ENCODE measurements at places on chromosomes 3 and 15.

DNA sequence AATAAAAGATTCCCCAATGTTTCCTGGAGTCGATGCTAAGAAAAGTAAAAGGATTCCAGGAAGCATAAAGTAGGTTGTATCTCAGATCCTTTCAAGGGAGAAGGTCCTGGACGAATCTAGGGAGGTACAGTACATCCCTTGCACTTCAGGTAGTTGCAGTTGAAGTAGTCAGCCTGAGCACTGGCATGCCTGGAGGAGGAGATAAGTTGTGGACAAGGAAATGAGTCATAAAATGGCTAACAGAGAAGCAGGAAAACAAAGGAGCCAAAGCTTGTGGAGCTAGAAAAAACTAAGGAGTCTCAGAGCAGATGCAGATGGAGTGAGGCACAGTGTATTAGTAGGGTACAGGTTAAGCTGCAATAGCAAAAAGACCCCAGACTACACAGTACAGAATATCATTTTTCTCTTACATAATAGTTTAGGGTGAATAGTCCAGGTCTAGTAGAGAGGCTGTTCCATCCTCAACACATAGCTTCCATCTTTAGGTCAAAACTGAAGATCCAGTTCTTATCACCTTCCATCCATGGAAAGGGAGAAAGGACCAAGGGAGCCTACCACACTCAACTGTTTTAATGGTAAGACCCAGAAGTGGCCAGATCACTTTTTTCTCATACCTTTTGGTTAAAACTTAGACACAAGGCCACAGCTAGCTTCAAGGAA lies 41.3 kb downstream of the COL6A5 start:
- no peak for DNase-seq

DNA sequence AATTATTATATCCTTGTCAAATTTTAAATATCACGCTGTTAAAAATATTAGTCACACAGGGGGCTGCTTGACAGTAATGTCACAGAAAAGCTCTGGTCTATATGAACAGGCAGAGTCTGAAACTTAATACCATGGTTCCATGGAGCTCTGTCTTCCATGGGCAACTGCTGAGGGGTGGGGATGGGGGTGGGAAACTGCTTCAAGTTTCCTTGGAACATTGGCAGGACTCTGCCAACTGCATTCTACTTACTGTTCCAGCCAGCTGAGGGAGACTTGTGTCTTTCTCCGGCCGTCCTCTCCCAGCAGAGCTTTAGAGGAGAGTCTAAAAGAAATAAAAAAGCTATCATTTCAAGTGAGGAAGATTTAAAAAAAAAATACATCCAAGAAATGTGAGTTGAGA lies 348.7 kb downstream of the ZIC1 start:
- DNase-seq = no peak

DNA sequence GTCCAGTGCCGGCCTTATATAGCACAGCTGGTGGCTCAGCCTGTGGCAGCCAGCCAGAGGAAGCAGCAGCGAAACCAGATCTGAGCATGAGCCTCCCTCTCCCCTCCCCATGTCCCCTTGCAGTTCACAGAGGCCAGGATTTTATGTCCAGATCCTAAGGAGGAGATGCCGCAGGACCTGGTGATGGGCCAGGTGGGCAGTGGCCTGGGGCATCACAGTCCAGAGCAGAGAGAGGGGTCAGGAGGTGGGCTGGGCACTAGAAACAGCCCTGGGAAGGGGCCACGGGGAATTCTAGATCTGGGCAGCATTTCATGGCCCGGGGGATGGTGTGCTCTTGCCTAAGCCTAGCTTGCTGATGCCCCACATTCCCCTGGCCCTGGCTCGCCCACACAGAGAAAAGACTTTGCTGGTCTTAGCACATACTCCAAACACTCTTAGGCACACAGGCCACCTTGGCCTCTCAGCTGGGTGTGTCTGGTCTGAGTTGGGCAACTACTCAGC lies 259 bp upstream of the CILP start:
- DNase-seq = peak; percentile 53

- no peak for DNase-seq
Measured at GRCh38 chr3:21668012-21668411, 83.0 kb downstream of the ZNF385D start.

DNA sequence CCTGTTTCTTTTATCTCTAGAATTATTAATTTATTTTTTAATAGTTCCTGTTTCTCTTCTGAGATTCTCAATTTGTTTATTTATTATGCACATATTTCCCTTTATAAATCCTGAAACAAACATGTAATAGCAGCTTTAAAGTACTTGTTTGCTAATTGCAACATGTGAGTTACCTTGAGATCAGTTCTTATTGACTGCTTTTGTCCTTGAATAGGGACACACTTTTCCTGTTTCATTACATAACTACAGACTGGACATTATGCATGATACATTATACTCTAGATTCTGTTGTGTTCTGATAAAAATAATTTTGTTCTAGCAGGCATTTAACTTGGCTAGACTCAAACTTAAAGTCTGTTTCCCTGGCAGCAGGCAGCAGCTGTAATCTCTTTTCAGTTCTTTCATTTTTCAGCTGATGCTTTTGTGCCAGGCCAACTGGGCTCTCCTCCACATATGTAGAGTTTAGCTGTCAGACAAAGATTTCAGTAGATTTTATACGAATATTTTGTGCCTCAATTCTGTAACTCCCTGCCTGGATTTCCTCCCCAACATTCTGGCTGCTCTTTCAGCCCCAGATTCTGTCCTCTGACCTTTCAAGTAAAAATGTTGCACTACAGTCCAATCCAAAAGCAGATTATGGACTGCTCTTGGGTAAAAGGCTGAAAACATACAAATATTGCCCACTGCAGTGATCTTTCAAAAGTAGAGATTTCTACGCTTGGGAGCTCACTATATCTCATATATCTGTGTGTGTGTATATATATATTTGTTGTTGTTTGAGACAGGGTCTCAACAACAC lies 41.9 kb downstream of the PCOLCE2 start:
- DNase-seq = no peak

GRCh38 chr3:42547401-42547945 lies 34.3 kb downstream of the SEC22C start:
- no peak for DNase-seq

- peak; percentile 47 for DNase-seq
Measured at GRCh38 chr3:107208100-107208499, 169.1 kb upstream of the CCDC54 start.

- peak; percentile 6 for DNase-seq
Measured at GRCh38 chr3:43503067-43503728, 118.6 kb downstream of the ANO10 start.

DNA sequence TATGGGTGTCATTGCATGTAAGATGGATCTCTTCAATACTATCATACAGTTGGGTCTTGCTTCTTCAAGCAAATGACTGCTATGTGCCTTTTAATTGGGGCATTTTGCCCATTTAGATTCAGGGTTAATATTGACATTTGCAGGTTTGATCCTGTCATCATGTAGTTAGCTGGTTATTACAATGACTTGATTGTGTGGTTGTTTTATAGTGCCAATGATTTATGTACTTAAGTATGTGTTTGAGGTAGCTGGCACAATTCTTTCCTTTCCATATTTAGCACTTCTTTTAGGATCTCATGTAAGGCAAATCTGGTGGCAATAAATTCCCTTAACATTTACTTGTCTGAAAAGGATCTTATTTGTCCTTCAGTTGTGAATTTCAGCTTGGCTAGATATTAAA lies 267.5 kb downstream of the VGLL3 start:
- no peak for DNase-seq

GRCh38 chr3:71056327-71056726 lies 527.2 kb downstream of the FOXP1 start:
- no peak for DNase-seq

GRCh38 chr3:184300378-184300720 lies 1.3 kb downstream of the PSMD2 start:
- DNase-seq = no peak

DNA sequence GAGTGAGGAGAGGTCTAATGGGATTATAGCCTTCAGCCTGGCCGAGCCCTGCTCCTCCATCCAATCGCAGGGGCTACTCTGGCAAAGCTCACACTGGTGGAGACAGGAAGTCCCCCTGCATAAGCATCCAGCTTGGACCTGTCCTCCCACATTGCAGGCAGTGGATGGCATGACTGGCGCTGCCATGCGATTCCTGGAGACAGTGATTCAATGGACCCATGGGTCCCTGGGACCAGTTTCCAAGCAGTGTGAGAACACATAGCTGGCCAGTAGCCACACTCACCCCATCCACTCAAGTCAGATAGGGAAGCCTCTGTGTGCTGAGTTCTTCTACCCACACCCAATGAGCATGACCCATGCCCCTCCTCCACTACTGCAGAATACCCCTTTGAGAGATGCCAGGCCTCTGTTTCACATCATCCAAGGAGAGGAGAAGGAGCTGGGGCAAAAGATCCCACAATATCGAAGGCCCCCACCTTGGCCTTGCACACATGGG lies 18.1 kb upstream of the POC1A start:
- no peak for DNase-seq

GRCh38 chr3:81308306-81308705 lies 453.1 kb downstream of the GBE1 start:
- no peak for DNase-seq

DNA sequence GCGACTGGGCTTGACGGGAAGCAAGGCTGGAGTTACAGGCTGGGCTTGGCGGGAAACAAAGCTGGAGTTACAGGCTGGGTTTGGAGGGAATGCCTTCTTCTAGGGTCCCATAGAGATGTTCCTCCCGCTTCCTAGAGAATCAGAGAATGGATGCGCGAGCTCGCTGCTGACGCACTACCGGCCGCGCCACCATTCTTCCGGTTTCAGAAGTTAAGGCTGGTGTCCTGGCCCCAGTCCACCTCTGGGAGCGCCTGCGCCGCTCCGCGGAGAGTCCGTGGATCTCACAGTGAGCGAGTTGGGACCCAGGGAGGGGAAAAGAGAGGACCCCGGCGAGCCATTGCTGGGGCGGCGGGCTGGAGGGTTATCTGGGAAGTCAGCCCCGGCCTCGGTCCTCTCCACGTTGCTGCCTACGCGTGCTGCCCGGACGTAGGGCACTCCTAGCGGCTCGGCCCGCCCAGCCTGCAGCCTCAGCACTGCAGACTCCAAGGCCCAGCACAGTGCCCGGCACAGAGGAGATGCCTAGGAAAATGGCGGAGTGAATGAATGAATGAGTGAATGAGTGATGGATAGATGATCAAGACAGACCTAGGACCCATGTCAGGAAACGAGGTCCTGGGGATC lies at the start of gene ZNF502:
TSS of gene ZNF502 (plus strand) at position 206 of the 621 bp plus-strand sequence. CDS start 7,602 bp downstream, outside the sequence.
- peak; percentile 1 for DNase-seq

GRCh38 chr15:74642734-74643664 lies 27.4 kb downstream of the CLK3 start:
- no peak for DNase-seq

DNA sequence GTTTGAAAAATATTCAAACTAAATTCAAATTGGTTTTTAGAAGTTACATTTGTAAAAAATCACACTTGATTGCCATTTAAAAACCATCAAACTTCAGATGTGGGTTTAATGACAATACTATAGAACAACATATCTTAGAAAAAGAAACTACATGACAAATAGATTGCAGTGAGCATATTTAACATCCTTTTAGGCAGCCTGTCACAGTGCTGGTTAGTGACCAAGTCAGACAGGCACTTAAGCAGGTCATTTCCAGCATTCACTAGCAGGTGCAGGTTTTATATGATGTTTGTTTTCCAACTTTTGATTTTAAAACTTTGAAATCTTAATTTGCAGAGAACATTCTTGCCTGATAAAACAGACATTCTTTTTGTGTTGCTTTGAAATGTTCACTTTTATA lies 115.7 kb downstream of the MBNL1 start:
- no peak for DNase-seq

GRCh38 chr15:78382114-78382880 lies 42.1 kb downstream of the CRABP1 start:
- DNase-seq = no peak

GRCh38 chr15:64333986-64334929 lies 21.7 kb downstream of the CSNK1G1 start:
- no peak for DNase-seq

DNA sequence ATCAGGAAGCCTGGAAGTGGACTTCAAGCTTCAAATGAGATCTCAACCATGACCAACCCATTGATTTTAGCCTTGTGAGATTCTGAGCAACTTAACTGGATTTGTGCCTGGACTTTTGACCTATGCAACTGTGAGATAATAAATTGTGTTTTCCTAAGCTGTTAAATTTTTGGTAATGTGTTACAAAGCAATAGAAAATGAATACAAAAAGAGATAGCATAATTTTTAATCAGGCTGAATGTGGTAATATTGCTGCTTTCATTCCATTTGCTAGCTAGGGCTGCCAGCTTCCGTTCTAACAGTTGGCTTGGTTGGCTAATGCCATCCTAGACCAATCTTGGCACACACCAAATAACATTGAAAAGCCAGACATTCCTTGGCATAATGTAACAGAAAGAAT lies 12.2 kb downstream of the PROS1 start:
- DNase-seq = no peak

- no peak for DNase-seq
Measured at GRCh38 chr3:60765776-60766175, 485.5 kb downstream of the FHIT start.

GRCh38 chr3:156732261-156732660 lies 57.9 kb downstream of the TIPARP start:
- no peak for DNase-seq

DNA sequence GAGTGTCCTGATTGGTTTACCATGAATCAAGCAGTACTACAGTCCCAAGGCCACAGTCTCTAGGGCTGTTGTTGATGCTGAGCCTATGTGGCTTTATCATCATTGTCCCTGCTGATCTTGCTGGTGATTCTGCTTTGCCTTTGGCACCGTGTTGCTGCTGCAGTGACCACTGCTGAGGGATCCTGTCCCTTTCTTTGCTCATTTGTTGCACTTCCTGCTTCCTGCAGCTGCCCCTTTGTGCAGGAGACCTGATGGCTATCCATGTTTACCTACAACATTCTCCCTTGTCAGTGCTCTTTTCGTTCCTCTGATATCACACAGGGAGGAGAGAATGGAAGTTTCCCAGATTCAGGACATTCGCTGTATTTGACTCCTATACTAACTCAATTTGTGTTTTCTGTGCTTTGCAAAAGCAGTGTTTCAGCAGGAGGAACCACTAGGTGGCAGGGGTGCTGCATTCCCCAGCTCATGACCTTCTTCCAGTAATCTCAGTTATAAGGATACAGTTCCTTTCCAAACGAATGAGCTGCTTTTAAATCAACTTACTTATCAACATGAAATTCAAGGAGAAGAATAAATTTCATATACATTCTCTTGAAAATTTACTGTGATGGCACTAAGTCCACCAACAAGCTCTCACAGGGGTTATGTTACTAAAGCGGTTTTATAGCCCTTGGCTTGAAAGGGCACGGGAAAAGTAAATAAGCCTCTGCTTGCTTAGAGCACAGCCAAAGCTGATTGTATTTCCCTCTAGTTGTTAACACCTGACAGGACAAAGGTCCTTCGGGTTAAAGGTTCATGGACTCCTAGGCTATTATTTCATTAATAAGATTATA lies 9.7 kb upstream of the THUMPD3 start:
- no peak for DNase-seq

- DNase-seq = no peak
Measured at GRCh38 chr3:52384019-52384761, 60.7 kb downstream of the SEMA3G start.
